PC-9 (cell line): ENCODE measurements at places on chromosomes 6 and 20. TPM values are rescaled to one million over a fixed set of nuclear protein-coding genes. Genes with fewer than 3 reads are reported as not detected.

Gene FERMT1
- total RNA-seq = 18.2 and 20.6 TPM in 2 replicates

DNA sequence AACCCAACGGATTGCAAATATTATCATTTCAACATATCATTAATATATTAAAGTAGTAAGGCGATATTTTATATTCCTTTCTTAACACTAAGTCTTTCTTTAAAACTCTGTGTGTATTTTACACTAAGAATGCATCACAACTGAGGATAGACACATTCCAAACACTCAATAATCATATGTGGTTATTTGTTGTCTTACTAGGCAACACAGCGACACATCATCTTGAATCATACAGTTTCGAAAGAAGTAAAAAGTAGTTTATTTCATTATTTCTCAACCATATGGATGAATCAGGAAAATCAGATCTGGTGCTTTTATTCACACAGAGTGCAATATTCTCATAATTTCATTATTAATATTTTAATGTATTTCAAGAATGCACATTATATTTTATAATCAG is 662.4 kb downstream of the EPHA7 start:
- no peaks in the 10 kb centered on the region for H3K27me3 ChIP-seq
- no peak for DNase-seq
- H3K36me3 ChIP-seq = no peaks in the 10 kb centered on the region
- no peak overlapping the region for H3K4me3 ChIP-seq
- no peak overlapping the region for H3K27ac ChIP-seq
- no peaks in the 10 kb centered on the region for H3K4me1 ChIP-seq

GRCh38 chr20:38152621-38153221 is 12.3 kb downstream of the TGM2 start:
- peak; percentile 98 for DNase-seq
- H3K4me1 ChIP-seq = peaks cover 51% of the 10 kb centered on the region
- H3K27ac ChIP-seq = peak overlapping the region; percentile 55

GRCh38 chr6:84508981-84509380 is 255.4 kb downstream of the TBX18 start:
- H3K4me1 ChIP-seq = no peaks in the 10 kb centered on the region
- H3K36me3 ChIP-seq = no peaks in the 10 kb centered on the region
- H3K4me3 ChIP-seq = no peak overlapping the region
- no peaks in the 10 kb centered on the region for H3K27me3 ChIP-seq
- DNase-seq = no peak

Gene PAX1
- total RNA-seq = not detected in 2 replicates
